Fibroblast of skin of back (primary cell): ENCODE measurements at places on chromosomes 13 and 19.

DNA sequence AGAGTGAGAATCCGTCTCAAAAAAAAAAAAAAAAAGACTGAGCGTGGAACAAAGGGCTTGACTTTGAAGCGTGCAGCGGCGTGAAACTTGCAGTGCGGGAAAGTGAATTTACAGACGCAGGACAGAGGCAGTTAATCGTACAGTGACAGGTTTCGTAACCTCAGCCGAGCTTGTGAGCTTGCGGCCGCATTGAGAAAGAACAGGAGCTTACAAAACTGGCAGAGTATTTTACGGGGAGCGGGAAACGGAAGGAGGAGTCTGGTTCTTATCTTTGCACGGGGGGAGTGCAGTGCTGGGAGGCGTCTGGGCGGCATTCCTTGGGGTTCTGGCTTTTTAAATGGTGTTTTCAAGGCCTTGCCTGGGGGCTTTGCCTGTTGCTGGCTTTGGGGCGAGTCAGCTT lies 6.0 kb upstream of the BSG start:
- DNase-seq = no peak

- no peak for DNase-seq
These were observed 73.7 kb downstream of the SGCG start for GRCh38 chr13:23254506-23254905.

GRCh38 chr13:40668335-40668734 lies 1.9 kb upstream of the FOXO1 start:
- DNase-seq = peak; percentile 20

- DNase-seq = peak; percentile 55
These were observed 320.1 kb downstream of the MTUS2 start for GRCh38 chr13:29140277-29140676.

- peak; percentile 47 for DNase-seq
These were observed 8.3 kb upstream of the KCNN4 start for GRCh38 chr19:43789029-43789428.

GRCh38 chr19:14107581-14108461 lies 9.7 kb downstream of the PRKACA start:
- no peak for DNase-seq

GRCh38 chr19:32674153-32674930 lies 638 bp downstream of the ANKRD27 start:
- no peak for DNase-seq

DNA sequence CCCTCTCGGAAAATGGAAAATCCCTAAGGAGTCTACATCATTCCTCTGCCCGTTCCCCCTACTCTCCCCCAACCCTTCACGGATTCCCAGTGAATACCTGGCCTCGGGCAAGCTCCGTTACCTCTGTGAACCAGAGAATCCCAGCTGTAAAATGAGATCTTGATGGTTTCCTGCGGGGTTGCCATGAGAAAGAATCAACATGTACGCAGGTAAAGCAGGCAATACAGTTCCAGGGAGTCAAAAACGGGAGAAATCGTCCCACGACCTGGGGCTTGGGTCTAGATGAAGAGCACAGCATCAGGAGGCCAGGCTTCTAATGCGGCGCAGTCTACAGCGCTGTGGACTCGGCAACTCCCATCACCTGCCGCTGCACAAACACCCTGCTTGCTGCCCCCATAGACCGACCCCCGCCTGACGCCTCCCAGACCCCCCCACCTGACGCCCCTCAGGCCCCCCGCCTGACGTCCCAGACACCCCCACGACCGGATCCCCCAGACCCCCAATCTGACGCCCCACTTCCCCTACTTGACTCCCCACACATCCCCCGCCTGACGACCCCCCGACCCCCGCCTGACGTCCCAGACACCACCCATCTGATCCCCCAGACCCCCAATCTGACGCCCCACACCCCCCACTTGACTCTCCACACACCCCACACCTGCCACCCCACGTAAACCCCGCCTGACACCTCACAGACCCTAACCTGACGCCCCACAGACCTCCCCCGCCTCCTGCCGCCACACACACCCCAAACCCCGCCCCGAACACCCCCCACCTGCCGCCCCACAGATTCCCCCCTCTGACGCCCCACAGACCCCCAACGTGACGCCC lies 680 bp downstream of the LIG4 start:
- no peak for DNase-seq

DNA sequence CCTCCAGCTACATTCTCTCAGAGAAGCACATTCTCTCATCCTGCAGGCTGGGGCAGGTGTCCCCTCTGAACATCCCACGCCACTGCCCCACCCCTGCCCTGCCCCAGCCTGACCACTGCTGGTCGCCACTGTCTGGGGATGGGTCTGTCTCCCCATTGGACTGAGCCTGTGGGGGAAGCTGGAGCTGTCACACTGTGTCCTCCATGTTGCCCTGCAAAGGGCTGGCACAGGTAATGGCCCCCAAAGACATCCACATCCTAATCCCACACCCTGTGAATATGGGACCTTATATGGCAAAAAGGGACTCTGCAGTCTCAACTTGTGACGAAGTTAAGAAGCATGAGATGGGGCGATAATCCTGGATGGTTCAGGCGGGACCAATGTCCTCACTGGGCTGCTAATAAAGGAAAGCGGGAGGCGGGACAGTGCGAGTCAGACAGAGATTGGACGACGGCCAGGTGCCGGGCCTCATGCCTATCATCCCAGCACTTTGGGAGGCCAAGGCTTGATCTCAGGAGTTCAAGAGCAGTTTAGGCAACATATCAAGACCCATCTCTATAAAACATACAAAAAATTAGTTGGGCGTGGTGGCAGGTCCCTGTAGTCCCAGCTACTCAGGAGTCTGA lies 9.1 kb downstream of the AP2S1 start:
- DNase-seq = peak; percentile 90
